ENCODE measurements at places on chromosomes 2 and 18. TPM values are rescaled to one million over a fixed set of nuclear protein-coding genes. Genes with fewer than 3 reads are reported as not detected.

DNA sequence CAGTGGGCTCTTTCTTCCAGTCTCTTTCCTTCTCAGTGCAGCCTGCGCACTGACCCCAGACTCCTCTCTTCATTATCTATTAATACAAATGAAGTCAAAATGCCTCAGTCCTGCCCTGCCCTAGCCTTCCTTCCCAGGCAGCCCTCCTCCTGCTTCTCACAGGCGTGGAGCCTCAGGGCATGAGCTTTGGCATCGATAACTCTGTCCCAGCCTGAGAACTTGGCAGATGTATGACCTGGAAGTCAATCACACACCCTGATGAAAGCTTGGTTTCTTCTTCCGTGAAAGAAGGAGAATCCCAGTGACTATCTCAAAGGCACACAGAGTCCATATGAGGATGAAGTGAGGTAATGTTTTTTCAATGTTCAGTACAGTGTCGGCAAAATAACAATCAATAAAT is 600.7 kb upstream of the ID2 start:
- no peak for DNase-seq

DNA sequence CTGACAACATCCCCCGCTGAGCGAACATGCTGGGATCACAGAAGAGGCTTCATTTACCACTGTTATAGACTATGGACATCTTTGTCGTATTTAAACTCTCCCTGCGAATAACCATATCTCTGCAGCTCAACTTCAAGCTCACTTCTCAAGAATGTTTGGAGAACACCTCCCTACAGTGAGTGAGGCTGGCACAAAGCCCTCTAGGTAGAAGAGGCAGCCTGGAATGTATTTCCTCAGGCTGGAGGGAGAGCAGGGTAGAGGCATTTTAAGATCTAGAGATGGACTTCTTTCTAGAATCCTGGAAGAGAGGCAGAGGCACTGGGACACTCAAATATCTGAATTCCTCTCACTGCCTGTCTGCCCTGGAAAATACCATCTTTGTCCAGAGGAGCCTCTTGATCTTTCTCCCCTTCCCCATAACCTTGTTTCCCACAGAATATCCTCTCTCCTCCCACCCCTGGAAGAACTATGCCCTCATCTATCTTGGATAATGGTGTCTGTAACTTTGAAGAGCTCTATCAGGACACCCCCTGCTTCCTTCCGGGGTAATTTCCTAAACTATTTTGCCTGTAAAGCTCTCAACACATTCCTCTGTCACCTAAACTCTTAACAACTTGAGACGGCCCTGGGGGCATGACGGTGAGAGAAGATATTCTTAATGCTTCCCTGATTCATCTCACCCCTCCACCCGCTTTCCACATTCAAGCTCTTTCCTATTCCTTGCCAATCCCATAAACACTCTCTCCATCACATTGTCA is 2.4 kb upstream of the ANTXR1 start:
- DNase-seq, result no peak

- no peak for DNase-seq
These were observed 118.9 kb upstream of the CTNNA2 start for GRCh38 chr2:79393806-79394484.

DNA sequence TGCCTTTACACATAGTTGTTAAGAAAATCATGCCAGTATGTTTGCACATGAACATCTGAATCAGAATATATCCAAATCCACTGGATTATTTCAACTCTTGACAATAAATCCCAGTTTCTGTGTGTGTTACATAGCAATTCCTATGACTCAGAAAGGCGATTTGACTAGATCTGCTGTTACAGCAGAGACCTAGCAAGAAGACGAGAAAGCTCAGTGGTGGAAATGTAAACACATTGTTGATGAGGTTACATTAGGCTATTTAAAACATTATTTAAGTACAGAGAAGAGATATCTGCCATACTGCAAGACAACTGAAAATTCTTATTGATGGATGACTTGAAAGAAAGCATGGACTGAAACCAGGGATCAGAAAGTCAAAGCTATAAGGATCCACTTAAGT is 73.0 kb upstream of the SMIM21 start:
- no peak for DNase-seq

- DNase-seq, result no peak
These were observed at the start of gene NEURL3 for GRCh38 chr2:96505231-96505889. Gene NEURL3, minus strand, starts transcription at chr2:96505357. Its CDS starts 71 bp downstream, at chr2:96505286.

- no peak for DNase-seq
These were observed 608.1 kb downstream of the LRP1B start for GRCh38 chr2:141522702-141523101.

DNA sequence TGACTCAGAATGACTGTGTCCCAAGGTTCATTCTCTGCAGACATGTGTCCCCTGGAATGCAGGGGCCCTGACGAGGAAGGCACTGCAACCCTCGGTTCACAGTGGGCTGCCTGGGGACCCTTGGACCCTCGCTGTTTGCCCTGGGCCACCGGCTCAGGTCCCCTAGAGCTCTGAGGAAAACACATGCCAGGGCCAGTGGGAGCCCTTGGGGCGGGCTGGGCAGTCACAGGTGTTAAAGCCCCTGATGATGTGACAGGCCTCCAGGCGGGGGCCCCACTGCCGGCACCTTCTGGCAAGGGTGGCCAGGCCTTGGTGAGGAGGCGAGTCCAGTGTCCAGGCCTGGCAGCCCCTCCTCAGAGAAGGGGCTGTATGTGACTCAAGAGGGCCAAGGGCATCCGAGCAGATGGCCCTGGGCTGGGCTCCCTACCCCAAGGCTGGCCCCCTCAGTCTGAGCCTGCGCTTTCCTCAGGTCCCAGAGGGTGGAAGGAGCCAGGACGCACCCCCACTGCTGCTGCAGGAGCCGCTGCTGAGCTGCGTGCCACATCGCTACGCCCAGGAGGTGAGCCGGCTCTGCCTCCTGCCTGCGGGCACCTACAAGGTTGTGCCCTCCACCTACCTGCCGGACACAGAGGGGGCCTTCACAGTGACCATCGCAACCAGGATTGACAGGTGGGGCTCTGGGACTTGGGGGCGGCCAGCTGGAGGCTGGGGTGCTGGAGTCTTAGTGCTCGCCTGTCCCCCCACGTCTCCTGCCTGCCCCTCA is 11.1 kb downstream of the CAPN10 start:
- no peak for DNase-seq

GRCh38 chr2:27805180-27805579 is 33.7 kb downstream of the MRPL33 start:
- no peak for DNase-seq

LYPD6B gene
- not detected for total RNA-seq

TEX44 gene
- not detected for total RNA-seq

SERPINB4 gene
- not detected for total RNA-seq

Measured in tibial nerve (tissue), 4 donors.